ENCODE measurements at places on chromosomes 2 and 18.

- DNase-seq: no peak
Observed at GRCh38 chr2:238239543-238239862, 335 bp downstream of the HES6 start.

GRCh38 chr2:174246944-174247381 lies 1.4 kb downstream of the OLA1 start:
- no peak for DNase-seq

- DNase-seq: no peak
Observed at GRCh38 chr2:189849550-189849949, 65.3 kb downstream of the PMS1 start.

DNA sequence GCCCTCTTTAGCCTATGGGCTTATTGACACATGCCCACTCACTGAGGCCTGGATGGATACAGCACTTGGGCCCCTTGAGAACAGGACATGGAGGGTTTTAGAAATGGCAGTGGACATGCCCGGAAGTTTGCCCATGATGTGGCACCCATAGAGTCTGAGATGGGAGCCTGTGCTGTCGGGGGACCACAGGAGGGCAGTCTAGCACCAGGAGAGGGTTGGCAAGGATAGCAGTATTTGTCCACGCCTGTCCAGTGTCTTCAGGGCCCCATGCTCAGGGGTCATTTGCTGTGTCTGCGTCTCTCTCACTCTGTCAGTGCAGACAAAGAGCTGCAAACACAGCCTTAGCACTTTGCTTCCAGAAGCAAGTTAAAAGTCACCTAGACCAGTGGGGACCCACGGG lies 48.7 kb downstream of the IL1RL2 start:
- DNase-seq: no peak

- no peak for DNase-seq
Observed at GRCh38 chr2:224440988-224441387, 39.1 kb upstream of the FAM124B start.

DNA sequence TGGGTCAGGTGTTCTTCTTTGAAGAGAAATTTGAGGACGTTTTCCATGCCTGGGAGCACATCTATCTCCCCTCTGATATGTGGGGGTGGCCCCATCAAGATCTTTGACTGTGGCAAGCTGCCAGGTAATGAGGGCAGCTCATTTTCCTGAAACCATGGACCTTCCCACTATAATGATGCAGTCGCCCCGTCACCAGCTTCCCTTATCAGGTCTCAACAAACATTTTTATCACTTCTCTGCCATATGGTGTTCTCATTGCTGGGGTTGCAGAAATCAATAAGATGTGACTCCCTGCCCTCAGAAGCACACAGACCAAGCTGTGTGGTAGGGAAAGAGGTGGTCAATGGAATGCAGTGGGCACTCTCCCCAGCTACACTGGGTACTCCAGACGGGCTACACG lies 48.4 kb upstream of the B3GNT7 start:
- no peak for DNase-seq

DNA sequence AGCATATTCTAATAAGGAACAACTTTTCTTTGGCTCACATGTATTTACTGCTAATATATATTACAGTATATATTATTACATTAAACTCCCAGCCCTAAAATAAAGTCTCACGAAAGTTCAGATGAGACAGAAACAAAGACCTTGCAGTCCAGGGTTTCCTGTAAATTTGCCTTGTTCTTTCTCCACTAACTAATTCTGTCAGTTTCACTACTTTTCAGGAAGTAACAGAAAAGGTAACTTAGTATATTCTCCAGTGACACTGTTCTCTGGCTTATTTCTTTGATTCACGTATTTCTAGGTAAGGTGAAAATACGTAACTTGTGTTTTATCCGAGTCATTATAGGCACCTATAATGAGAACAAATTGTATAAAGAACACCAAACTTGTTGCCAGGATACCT lies 35.2 kb downstream of the HDLBP start:
- DNase-seq: no peak

- peak; percentile 95 for DNase-seq
Observed at GRCh38 chr2:240136013-240136670, at the start of gene COPS9. COPS9 (minus strand) TSS chr2:240136305; CDS start chr2:240136284, 21 bp downstream.

GRCh38 chr18:11785444-11786055 lies 65.7 kb upstream of the CHMP1B start:
- no peak for DNase-seq

DNA sequence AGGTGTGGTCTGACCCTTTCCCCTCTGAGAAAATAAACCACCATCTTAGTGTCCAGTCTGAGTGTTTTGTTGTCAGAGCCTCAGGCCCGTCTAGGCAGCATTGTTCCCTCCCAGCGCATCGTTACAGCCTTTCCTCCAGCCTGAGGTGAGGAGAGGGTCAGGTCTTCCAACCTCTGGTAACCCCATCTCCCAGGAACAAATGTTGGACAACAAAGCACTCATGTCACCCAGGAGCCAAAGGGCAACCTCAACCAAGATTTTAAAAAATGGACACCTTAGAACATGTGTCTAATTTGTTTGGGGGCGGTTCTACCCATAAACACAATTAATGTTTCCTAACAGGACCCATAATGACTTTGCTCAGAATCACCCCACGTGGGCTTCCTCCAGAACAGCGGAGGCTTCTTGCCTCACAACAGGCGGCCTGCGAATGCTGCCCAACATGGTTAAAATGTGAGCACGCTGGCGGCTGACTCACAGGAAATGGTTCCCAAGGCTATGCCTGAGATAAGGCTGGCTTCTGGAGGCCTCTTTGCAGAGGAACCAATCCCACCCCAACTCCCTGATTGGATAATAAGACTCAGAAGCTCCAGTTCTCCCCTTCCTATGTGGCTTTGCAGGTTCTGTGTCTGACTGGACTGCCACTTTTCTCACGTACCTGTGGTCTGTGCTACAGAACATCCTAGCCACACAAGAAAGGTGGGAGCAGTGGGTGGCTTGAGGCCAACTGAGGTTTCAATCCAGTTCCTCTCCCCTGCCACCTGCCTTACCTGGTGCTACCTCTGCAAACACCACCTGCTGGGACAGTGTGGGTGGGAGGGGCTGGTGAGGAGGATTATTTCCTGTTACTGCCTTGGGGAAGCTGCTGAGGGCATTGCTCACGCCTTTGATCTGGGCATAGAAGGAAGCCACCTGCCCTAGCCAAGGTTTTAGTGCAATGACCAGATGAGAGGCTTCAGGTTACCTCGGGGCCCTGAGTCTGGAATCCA lies 108.8 kb downstream of the B3GNT2 start:
- DNase-seq: no peak

DNA sequence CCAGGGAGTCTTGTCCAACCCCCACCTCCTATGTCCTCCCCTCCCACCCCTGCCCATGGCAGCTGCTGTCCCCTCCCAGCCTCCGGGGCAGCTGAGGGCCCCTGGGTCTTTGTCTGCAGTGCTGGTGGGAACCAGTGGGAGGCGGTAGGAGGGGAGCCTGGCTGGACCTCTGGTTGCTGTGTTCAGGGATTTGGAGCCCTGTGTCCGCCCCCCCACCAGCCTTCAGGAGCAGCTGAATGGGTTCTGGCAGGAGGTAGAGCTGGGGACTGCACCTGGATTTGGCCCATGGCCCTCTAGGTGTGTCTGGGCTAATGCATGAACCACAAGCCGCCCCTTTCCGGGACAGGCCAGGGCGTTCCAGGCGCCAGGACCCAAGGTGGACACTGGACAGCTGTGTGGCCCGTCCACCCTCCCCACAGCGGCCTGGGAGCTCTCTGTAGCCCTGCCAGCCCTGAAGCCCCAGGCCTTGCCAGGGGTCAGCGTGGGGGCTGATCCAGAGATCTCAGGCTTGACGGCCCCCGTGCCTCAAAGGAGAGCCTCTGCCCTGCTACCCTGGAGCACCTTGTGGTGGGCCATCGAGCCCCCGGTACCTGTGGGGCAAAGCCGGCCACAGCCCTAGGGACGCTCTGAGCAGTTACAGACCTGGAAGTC lies 25.4 kb downstream of the GPC1 start:
- DNase-seq: no peak

Data from frontal cortex (tissue), 4 donors.